Activated CD8-positive, alpha-beta T cell treated with anti-CD3 and anti-CD28 coated beads for 36 hours (primary cell): ENCODE measurements at places on chromosomes 6 and 20. TPM values are rescaled to one million over a fixed set of nuclear protein-coding genes. Genes with fewer than 3 reads are reported as not detected.

The ZMYND8 gene
- total RNA-seq: 33.4 TPM

GRCh38 chr6:150600010-150600300 lies 270 bp downstream of the PLEKHG1 start:
- H3K27me3 ChIP-seq: peaks cover 24% of the 10 kb centered on the region
- H3K27ac ChIP-seq: no peak overlapping the region
- H3K4me1 ChIP-seq: peaks cover 15% of the 10 kb centered on the region
- no peaks in the 10 kb centered on the region for H3K36me3 ChIP-seq
- DNase-seq: no peak

GRCh38 chr6:129140526-129140925 lies 257.6 kb downstream of the LAMA2 start:
- peaks cover 1% of the 10 kb centered on the region for H3K27me3 ChIP-seq
- no peaks in the 10 kb centered on the region for H3K36me3 ChIP-seq
- no peak for DNase-seq
- no peak overlapping the region for H3K27ac ChIP-seq
- no peaks in the 10 kb centered on the region for H3K4me1 ChIP-seq

GRCh38 chr20:39010496-39010895 lies 48.4 kb downstream of the DHX35 start:
- DNase-seq: no peak
- peaks cover 11% of the 10 kb centered on the region for H3K4me1 ChIP-seq
- no peak overlapping the region for H3K27ac ChIP-seq

- no peak for DNase-seq
- peaks cover 6% of the 10 kb centered on the region for H3K4me1 ChIP-seq
- peaks cover 17% of the 10 kb centered on the region for H3K27me3 ChIP-seq
- H3K27ac ChIP-seq: no peak overlapping the region
Measured at GRCh38 chr20:2619961-2620595, 32.4 kb upstream of the NOP56 start.

- peaks cover 12% of the 10 kb centered on the region for H3K27me3 ChIP-seq
- DNase-seq: no peak
- H3K27ac ChIP-seq: no peak overlapping the region
- no peaks in the 10 kb centered on the region for H3K36me3 ChIP-seq
Measured at GRCh38 chr6:168226902-168227318, 92.7 kb downstream of the DACT2 start.

GRCh38 chr6:110589865-110590513 lies 113.6 kb upstream of the SLC22A16 start:
- no peak overlapping the region for H3K27ac ChIP-seq
- DNase-seq: no peak
- no peaks in the 10 kb centered on the region for H3K27me3 ChIP-seq
- no peak overlapping the region for H3K4me3 ChIP-seq
- H3K36me3 ChIP-seq: no peaks in the 10 kb centered on the region

GRCh38 chr6:144947398-144947976 lies 662.4 kb downstream of the UTRN start:
- DNase-seq: no peak
- no peaks in the 10 kb centered on the region for H3K4me1 ChIP-seq
- H3K27me3 ChIP-seq: no peaks in the 10 kb centered on the region
- no peak overlapping the region for H3K27ac ChIP-seq
